ENCODE measurements at places on chromosomes 2 and 18. TPM values are rescaled to one million over a fixed set of nuclear protein-coding genes. Genes with fewer than 3 reads are reported as not detected.

GRCh38 chr2:27281855-27282559, at the start of gene TRIM54:
TRIM54 (plus strand) TSS chr2:27282429; CDS start chr2:27282732, 303 bp downstream.
- DNase-seq, result no peak

The PHLPP1 gene
- polyA plus RNA-seq, result 1.7 TPM

GRCh38 chr2:206920951-206921350, 18.4 kb upstream of the CPO start:
- DNase-seq, result no peak

The TGFA gene
- 0.81 TPM for polyA plus RNA-seq

- DNase-seq, result no peak
These were observed 20.0 kb downstream of the ZNF521 start for GRCh38 chr18:25332002-25332401.

DNA sequence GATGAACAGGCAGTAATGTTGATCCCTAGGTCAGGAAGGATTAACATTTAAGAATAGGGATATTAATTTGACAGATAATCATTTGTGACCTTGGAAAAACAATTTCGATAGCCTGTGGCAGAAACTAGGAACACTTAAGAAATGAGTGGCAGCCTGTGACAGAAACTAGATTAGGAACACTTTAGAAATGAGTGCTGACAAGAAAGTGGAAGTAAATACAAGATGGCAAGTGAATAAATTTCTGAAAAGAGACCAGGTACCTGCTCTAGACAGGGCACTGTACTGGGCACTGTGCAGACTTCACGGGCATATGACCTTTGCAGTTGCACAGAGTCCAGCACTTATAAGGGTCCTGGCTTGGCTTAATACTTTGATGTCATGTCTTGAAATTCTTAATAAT, 5.5 kb upstream of the HNRNPA3 start:
- DNase-seq, result no peak

The ZCCHC2 gene
- 5.4 TPM for polyA plus RNA-seq

The HRH4 gene
- polyA plus RNA-seq, result not detected

GRCh38 chr2:130917006-130917688, 80.4 kb downstream of the ARHGEF4 start:
- no peak for DNase-seq

DNA sequence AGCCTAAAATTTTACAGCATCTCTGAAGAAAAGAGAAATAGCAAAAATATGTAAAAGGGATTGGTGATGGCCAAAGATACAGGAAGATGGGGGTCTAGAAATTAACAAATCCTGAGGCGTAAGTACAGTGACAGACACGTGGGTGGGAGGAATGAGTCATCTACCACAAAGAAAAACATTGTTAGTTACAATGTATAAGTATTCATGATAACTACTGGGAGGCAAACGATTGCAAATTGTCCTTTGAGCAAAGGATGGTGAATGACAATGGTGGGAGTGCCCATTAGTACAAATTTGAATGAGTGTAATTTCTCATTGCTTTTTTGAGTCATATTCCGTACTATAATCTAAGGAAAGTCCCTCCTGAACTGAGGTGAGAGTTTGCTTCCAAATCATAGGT, 809.0 kb upstream of the FAM98A start:
- DNase-seq, result no peak

The UGT1A8 gene
- polyA plus RNA-seq, result not detected

DNA sequence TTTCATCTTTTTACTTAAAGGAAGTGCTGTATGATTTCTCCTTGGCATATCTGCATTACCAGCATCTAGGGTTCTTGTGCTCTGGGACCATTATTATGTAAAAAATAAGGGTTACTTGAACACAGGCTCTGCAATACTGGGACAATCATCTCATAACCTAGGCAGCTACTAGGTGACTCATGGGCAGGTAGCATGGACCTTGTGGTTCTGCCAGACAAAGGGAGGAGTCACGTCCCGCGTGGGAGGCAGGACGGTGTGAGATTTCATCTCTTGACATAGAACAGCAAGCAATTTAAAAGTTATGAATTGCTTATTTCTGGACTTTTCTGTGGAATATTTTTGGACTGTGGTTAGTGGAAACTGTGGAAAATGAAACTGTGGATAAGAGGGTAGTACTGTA, 34.1 kb downstream of the ASAP2 start:
- DNase-seq, result no peak

DNA sequence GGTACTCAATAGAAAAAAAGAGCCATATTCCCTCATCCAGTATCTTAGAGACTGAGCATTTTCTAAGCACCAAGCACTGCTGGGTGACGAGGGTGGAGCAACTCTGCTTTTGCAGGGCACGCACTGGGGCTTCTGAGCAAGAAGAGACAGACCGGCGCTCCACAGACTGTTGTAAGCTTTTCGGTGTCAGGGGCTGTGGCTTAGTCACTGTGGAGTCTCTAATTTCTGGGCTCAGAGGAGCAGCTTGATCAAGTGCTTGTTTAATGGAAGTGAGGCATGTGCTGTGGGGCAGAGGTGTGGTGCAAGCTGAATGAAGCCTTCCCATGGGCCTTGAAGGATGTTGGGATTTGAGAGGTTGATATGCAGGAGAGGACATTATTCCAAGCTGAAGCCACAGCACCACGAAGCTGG, 227.1 kb downstream of the MYCN start:
- DNase-seq, result no peak

GRCh38 chr2:96262306-96262705, 3.5 kb downstream of the TMEM127 start:
- no peak for DNase-seq

The TWIST2 gene
- 6.3 TPM for polyA plus RNA-seq

DNA sequence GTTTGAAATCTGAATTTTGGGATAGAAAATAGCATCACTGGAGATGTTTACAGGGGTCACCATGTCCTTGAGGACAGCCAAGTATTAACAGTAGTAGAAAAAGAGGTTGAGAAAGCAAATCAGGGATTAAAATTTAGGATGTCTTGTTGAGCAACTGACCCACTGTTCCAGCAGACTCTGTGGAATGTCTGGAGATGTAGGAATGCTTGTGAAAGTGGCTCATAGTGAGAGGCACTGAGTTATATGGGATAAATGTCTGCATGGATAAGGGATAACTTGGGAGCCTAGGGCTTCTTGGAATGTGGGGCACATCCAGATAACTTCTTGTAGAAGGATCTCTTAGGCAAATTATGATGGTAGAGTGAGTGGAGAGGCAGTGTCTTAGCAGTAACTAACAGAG, 495.0 kb downstream of the TMX3 start:
- DNase-seq, result no peak

The VWA3B gene
- polyA plus RNA-seq, result 0.23 TPM

The FOXD4L1 gene
- polyA plus RNA-seq, result 0.07 TPM

- DNase-seq, result no peak
These were observed 43.5 kb downstream of the BMP10 start for GRCh38 chr2:68827666-68828065.

DNA sequence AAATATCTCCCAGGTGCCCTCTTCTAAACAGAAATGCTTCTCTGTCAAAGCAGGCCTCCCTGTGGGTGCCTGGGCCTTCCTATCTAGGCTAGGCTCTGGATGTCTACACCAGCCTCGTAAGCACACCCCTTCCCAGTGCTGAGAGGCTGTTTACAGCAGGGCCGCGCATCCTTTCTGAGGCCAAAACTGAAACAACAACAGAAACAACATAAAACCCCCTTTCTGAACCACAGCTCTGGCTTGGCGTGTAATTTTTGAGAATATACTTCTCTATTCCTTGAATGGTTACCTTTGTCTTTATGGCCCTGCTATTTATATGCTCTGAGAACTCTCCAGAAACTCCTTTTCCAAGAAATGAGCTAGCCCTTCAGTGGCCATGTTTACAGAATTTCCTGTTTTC, 118.4 kb downstream of the BCL2L11 start:
- DNase-seq, result no peak

The VRK2 gene
- 10.2 TPM for polyA plus RNA-seq

GRCh38 chr2:99776206-99776905, 286.5 kb upstream of the REV1 start:
- no peak for DNase-seq

- DNase-seq, result no peak
These were observed 31.0 kb upstream of the GREB1 start for GRCh38 chr2:11502740-11503292.

The LCT gene
- polyA plus RNA-seq, result not detected

- DNase-seq, result no peak
These were observed 400.3 kb upstream of the HNRNPA3 start for GRCh38 chr2:176812246-176812775.

DNA sequence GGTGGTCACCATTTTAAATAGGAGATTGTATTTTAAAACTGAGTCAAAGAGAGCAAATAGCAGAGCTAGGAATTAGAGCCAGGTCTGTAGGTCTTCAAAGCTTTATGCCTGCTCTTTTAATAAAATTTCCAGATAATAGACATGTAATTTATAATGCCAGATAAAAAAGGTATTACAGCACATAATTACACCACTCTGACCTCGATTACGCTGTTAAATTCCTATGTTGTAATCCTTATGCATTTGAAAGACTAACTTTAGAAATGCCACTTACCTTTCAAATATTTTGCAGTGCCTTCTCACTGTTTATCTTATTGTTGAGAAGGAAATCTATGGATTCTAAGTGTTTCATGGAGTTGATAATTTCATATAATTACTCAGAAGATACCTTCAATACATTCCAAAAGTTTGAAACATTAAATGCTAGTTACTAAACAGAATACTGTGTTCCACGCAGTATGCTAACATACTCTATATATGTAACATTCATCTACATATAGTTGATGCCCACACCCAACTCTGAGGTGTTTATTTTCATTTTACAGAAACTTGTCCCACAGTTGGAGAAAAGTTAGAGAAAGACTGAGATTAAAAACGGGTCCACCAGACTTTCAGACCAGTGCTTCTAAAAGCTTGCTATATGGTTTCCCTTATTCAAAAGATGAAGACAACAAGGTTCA, 120.0 kb downstream of the OSBPL1A start:
- DNase-seq, result no peak

The ACTG2 gene
- polyA plus RNA-seq, result 33.6 TPM

DNA sequence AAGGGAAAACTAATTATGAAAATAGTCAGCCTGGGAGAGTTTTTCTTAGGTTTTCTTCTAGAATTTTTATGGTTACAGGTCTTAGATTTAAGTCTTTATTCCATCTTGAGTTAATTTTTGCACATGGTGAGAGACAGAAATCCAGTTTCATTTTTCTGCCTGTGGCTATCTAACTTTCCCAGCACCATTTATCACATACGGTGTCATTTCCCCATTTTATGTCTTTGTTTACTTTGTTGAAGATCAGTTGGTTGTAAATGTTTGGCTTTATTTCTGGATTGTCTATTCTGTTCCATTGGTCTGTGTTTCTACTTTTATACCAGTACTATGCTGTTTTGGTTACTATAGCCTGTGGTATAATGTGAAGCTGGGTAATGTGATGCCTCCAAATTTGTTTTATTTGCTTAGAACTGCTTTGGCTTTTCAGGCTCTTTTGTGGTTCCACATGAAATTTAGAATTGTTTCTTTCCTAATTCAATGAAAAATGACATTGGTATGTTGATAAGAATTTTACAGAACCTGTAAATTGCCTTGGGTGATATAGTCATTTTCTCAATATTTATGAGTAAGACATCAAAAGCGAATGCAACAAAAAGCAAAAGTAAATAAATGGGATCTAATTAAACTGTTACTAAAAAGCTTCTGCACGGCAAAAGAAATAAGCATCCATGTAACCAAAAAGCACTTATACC, 146.1 kb upstream of the NOL4 start:
- DNase-seq, result no peak

- no peak for DNase-seq
These were observed 940.2 kb upstream of the ZEB2 start for GRCh38 chr2:145460112-145460511.

The WNT10A gene
- polyA plus RNA-seq, result not detected

GRCh38 chr18:6221602-6222014, 193.1 kb downstream of the L3MBTL4 start:
- no peak for DNase-seq

The B3GNT7 gene
- polyA plus RNA-seq, result 2.5 TPM

DNA sequence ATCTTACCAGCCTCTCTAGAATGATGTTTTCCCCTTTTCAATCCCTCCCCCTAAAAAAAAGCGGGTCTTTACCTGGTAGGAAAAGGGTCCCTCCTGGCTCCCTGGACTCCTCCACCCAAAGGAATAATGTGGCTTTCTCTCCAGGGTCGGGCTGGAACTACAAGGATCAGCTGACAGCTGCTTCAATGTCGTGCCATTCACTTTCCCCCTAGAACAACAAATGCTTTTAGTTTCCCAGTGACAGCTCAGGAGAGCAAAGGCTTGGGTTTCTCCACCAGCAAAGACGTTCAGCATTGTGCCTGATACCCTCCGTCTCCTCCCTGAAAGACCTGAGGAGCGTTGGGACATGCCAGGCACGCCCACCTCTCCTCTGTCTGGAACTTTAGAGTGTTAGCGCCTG, 173.8 kb upstream of the SIX3 start:
- no peak for DNase-seq

DNA sequence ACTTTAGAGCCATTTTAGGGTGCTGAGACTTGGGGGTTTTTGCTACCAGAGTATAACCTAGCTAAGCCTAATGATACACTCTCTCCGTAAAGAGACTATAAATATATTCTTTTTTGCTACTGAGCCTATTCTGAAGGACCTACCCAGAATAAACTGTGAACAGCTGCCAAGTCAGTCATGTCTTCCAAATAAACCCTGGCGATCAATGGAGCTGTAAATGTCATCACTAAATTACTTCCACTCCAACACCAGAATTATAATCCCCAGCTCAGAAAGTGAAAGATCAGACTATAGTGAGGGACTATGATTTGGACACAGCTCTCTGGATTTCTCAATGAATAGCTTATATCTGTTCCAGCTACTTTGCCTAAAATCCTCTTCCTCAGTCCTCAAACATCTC, 178.9 kb downstream of the METTL4 start:
- no peak for DNase-seq

- DNase-seq, result peak; percentile 30
These were observed 32.5 kb upstream of the REG3G start for GRCh38 chr2:78992807-78993517.

GRCh38 chr2:55148269-55148668, 83.8 kb downstream of the CLHC1 start:
- no peak for DNase-seq

DNA sequence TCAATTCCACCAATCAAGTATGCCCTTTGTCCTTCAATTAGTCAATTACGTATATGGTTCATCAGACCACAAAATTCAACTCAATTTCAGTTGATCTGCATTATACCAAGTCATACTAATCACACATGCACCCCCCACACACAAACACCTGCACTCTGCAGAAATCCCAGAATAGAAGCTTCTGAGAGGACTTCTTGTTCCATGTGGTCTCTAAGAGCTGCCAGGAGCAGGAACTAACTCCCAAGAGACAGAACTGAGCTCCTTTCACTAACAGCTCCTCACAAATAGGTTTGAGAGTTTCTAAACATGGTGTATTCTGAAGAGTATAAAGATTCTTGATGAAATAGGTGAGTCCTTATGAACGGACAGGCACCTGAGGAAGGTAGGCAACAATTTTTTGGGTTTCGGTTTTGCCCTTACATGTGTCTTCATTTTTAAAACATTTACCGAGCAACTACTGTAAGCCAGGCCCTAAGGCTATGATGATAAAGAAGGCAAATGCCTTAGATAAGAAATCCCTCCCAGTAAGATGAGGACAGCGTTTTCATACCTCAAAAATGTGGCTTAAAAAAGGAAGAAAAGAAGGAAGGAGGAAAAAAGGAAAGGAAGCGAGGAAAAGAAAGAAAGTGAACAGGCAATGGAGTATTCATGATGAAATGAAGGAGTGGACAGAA, 183.1 kb downstream of the PID1 start:
- DNase-seq, result no peak
